ENCODE measurements at places on chromosomes 5 and 9. TPM values are rescaled to one million over a fixed set of nuclear protein-coding genes. Genes with fewer than 3 reads are reported as not detected.

DNA sequence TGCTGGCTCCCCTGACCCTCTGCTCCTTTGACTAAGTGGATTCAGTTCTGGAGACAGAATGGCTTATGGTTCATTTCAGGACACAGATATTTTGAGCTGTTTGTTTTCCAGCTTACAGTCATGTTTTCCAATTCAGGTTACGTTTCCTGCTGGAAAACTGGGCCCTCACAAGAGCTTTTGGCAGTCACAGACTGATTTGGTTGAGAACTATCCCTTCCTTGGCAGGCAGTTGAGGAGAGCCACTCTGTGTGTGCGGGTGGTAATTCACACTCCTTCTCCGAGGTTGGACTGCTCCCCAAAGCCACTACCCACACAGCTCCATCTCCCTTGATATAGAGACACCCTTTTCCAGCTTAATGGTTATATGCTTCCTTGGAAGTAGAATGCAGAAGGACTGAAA is 534.5 kb downstream of the TMEM38B start:
- DNase-seq, result no peak

DNA sequence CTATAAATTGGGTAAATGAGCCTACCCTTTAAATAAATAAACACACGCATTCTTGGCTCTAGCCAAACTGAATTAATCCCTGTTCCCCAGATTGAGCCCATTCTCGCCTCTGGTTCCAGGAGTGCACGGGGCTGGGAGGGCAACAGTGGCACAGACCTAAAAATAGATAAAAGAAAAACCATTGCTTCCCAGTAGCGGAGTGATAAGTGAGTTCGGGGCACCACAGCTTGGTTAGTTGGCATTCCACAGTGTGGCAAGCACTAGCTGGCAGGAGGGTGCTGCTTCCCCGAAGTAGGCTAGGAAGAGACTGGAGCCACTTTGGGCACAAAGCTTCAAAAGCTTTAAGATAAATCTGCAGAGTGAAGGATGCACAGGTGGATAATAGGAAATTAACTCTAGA is 322.2 kb upstream of the SGCD start:
- no peak for DNase-seq

GRCh38 chr9:93129691-93130500 is 4.2 kb downstream of the NINJ1 start:
- DNase-seq, result no peak

DNA sequence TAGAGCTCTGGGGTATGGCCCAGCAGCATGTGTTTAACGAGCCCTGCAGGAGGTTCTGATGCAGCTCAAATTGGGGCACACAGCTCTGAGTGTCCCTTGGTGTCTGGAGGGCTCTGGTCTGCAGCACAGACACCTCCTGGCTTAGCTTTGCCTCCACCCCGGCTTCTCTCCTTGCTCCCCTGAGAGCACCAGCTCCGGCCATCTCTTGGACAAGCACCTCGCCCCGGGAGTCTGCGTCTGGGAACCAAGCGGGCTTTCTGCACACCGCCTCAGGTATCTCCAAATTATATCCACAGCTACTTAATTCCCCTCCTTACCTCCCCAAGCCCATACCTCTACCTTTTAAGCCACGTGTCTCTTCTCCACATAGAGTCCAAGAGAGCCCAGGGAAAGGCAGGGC is 83.7 kb upstream of the IRX4 start:
- no peak for DNase-seq

GRCh38 chr5:117623042-117623805 is 1048.6 kb upstream of the SEMA6A start:
- DNase-seq, result no peak

DNA sequence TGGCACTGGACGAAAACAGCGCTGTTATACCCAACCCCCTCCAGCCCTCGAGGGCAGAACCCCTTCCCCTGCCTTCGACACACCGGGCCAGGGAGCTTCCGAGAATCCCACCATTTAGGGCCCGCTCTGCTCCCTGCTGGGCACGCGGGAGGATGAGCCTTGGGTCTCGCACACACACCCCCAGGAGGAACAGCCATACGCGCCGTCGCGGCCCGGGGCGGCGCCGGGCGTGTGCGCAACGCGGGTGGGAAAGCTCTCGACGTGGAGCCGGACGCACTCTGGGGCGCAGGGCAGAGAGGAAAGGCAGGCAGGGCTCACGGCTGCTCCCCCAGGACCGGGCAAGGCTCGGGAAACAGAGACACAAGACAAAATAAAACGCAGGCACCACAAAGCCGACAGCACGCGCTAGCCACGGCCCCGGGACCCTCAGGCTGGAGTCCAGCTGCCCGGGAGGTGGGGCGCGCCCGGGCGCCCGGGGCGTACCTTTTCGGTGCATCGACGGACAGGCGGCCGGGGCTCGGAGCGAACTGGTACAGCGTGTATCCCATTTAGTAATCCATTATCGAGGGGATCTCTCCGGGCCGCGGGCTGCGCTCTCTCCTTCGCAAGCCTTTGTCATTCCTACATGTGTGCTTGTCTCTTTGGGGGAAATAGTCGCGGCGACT is 789 bp downstream of the SEMA6A start:
- peak; percentile 7 for DNase-seq

DNA sequence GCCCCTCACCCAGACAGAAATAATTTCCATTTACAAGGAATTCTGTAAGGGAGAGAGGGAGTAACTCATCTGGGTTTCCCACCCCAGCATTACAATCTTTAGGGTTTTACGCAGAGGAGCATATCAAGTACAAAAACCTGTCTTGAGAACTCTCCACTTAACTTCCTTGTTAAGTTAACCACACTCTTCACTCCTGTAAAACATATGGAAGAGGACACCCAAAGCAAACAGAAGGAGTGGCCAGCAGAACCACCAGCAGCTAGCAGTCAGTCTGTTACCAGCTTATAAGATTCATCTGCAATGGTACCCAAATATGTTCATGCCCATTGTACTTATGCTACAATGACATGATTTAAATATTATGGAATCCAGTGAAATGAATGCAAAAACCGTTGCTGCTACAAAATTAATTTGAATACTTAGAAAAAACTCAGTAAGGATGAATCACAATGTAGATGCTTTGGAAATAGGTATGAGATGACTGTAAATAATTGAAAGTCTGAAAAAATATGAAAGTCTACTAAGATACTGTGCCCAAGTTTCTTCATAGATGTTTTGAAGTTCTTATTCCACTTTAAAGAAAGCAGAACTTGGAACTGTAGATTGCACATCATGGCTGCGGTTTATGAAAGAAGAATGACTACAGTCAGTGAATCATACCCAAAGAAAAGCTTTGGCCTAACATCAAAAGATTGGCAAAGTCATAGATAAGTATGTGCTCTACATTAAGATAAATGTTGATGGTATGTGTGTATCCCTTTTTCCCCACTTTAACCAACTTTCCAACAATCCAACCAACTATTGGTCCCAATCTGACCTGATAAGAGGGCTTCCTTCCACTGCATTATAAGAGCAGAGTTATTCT is 233.6 kb downstream of the ACTL7B start:
- DNase-seq, result no peak

DNA sequence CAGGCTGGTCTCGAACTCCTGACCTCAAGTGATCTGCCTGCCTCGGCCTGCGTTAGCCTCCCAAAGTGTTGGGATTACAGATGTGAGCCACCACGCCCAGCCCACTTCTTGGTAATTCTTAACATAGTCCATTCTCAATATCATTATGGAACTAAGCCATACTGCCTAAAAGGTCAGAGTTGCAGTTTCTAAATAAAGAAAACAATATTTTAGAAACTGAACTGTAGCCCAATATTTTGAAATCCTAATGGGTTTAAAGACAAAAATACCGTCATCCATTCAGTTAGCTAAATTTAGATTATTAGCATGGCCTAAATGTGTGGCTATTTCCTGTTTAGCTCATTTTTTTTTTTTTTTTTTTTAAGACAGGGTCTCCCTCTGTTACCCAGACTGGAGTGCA is 99.5 kb downstream of the USP20 start:
- no peak for DNase-seq

- DNase-seq, result no peak
These were observed 334.8 kb downstream of the TRIM32 start for GRCh38 chr9:117021906-117022305.

DNA sequence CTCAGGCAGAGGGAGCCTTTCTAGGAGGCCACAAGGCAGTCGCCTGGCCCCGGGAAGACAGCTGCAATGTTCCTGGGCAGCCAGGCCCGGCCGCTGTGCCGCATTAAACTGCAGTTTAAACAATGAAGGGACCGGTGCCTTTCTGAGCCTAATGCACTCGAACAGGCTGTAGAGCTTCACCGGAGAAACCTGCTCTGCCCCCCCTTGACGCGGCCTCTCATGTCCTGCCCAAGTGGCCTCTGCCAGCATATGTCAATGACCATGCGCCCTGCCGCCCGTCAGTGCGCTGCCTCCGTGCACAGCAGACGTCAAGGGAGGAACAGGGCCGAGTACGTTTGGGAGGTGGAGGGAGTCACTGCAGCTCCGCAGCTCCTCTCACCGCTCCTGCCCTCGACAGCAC is 38.4 kb upstream of the BARHL1 start:
- no peak for DNase-seq

DNA sequence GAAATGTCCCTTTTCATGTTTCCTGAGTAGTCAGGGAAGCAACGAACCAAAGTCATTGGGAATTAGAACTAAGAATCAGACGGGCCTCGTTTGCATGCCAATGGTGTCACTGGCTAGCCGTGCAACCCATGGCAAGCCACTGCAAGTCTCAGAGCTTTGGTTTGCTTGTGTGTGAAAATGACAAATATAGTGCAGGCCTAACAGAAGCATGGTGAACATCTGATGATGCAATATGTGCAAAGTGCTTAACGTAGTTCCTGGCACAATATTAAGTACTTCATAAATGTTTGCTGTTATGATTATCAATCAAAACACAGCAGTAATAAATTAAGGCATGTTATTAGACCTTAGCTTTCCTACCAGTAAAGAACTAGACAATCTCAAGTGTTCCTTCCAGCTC is 118.0 kb upstream of the TRIM32 start:
- DNase-seq, result no peak

- DNase-seq, result peak; percentile 55
These were observed at the start of gene SPARC for GRCh38 chr5:151686674-151687407. TSS of gene SPARC (minus strand) at chr5:151686915. CDS start at chr5:151676188, 10,727 bp downstream.

- no peak for DNase-seq
These were observed 84.0 kb upstream of the LMNB1 start for GRCh38 chr5:126692971-126693370.

DNA sequence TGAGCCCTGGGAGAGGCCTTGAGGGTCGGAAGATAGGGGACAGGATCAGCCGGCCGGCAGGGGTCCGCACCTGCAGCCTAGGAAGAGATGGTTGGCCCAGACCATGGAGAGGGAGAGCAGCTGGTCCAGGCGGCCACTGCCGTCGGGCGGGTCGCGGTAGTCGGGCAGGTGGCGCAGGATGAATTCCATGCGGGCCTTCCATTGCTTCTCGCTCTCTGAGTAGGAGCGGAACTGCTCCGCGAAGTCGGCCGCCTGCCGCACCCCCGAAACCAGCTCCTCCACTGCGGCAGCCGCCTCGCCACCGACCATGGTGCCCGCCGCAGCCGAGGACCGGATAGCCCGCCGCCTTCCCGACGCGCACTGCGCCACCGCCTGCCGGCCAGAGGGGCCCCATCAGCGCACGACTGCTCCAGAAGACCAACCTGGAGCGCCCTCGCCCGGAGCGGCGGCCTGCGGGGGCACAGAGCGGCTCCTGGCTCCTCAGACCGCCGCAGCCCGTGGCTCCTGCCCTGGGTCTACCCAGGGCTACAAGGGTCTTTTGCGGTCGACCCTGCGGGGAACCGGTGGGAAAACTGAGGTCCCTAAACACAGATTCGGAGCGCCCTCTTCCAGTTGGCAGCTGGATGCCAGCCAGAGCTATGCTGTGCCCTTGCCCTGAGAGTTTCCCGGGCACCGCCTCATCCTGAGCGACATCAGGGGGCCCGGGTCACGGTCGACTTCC is at the start of gene CDKN2AIPNL:
Gene CDKN2AIPNL, minus strand, starts transcription at position 336 of the 721 bp plus-strand sequence. Its CDS starts 27 bp downstream, at position 309.
- peak; percentile 90 for DNase-seq

DNA sequence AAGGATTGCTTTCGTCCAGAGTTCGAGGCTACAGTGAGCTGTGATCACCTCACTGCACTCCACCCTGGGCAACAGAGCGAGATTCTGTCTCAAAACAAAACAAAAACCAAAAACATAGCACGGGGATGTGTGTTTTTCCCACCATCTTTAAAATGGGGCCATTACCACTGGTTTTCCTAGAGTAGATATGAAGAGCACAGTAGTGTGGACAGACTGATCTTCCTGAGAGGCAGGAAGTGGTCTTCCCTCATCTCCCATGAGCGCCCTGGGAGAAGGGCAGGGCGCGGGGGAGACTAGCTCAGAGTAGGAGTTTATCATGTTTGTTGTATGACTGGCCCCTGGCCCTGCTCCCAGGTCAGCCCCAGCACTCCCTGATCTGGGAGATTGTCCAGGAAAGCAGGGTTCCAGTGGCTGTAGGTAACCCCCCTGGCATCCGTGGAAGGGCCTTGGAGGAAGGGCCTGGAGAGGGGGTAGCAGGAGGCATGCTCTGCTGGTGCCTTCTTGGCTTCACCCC is 2.3 kb downstream of the SUSD3 start:
- DNase-seq, result no peak

DNA sequence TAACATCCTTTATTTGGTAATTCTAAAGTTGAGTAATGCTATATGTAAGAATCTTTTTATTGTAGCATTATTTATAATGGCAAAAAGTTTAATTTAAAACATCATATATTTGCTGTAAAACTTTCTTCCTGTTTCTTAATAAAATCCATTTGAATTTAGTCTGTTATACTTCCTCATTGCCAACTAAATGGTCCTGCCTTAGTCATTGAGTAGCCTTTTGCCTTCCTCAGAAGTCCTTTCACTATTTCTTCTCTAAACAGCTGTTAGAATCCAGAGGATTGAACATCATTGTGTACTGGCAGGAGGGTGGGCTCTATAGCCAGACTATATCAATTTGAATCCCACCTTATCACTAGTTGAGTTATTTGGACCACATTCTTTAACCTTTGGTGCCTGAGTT is 11.0 kb downstream of the SLC44A1 start:
- no peak for DNase-seq

GRCh38 chr9:111839387-111839786 is 44.6 kb upstream of the SHOC1 start:
- no peak for DNase-seq

PCDHA6 gene
- total RNA-seq, result 1.9 TPM

MCC gene
- total RNA-seq, result 54.1 TPM

DEPDC1B gene
- 0.32 TPM for total RNA-seq

PDGFRB gene
- total RNA-seq, result 14.5 TPM

TSSK1B gene
- total RNA-seq, result 4.0 TPM

Measured in prostate gland (tissue), 2 donors.